ENCODE measurements at places on chromosomes 2 and 18.

DNA sequence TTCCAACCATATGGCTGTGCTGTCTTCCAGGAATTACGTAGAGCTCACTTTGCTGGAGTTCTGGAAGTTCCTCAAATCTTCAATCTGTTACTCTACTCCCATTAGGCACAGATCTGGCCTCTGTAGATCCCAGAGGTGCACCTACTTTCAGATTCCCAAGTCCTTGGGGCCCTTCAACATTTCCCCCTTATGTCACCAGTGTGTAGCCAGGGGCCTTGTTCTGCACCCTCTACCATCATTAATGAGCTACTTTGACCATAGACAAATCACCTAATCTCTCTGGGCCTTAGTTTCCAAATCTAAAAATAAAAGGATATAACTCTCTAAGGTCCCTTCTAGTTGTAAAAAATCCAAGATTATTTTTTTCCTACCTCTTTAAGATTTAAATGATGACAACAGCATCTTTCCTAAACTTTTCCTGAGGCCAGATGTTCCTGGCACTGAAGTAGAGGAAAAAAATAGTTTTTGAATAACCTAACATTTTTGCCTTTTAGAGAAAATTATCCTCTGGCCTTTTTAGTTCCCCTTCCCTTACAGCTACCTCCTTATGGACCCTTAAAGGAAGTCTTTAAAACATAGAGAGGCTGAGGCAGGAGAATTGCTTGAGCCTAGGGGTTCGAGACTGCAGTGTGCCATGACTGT lies 31.0 kb upstream of the WIPF1 start:
- DNase-seq, result no peak

- no peak for DNase-seq
Observed at GRCh38 chr2:162166745-162167144, 14.7 kb upstream of the GCG start.

DNA sequence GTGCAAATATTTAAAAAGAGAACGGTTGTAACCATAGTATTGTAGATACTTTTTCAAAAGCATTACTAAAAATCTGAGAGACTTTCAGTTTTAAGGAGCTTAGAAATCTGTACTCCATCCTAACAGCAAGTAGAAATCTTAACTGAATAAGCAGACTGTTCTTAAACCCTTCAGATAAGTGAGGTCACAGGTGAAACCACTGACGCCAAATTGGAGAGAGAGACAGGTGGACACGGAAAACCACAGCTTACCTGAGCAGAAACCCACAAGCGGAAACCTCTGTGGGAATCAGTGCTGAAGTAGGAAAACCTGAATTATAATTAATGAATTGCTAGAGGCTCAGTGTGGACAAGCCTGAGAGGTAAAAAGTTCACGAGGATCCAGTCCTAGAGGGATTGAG lies 959.4 kb upstream of the CELF4 start:
- DNase-seq, result no peak

- DNase-seq, result no peak
Observed at GRCh38 chr18:44452346-44452745, 228.3 kb upstream of the SETBP1 start.

- no peak for DNase-seq
Observed at GRCh38 chr2:55431982-55432627, 12.4 kb upstream of the CCDC88A start.

- DNase-seq, result no peak
Observed at GRCh38 chr18:80105369-80106167, 3.5 kb upstream of the ADNP2 start.

DNA sequence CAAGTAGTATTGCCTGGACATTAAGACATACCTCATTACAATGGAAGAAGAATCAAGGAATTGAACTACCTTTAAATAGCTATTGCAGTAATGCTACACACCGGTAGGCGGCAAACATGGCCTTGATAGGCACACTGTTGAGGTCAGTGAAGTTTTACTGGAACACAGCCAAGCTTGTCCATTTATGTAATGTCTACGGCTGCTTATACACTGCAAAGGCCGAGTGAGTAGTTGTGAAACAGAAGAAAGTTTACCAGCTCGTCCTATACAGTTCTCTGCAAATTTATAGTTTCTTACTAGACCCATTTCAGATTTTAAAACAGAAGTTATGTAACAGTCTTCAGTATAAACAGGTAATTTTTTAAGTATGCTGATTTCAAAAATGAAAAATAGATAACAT lies 38.8 kb downstream of the PPP4R1 start:
- peak; percentile 88 for DNase-seq

DNA sequence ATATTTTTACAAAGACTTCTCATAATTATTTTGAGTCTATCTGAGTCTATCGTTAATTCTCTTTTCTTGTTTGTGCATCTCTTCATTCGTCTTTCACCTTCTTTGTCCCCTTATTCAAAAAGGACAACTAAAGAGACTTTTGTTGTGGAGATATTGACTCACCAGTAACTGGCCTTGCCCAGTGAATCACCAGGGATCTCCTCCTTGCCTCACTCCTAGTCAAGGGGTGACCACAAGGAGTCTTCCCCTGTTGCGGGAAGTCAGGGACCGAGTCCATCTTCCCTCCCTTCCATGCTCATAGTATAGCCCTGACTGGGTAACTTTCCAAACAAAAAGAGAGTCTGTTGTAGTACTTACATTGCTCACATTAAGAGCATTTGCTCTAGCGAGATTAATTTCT lies 158.9 kb downstream of the NEB start:
- DNase-seq, result no peak

GRCh38 chr2:161571051-161571429 lies 53.2 kb upstream of the SLC4A10 start:
- no peak for DNase-seq

- DNase-seq, result no peak
Observed at GRCh38 chr18:69854455-69854854, 93.2 kb downstream of the CD226 start.

DNA sequence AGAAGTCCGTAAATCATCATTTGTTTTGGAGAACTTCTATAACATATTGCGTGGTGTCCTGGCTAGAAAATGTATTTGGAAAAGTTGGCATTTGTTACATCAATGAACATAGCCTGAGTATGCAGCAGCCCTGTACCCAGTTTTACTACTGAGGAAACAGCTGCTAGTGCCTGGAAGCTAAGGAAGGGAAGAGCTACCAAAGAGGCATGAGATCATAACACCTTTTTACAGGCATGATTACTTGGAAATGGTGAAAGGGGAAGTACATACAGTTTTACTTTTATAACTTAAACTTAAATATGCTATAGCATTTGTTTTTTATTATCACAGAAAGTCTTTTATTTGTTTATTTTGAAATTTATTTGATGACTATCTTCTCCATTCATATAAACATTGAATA lies 128.4 kb upstream of the MC4R start:
- DNase-seq, result no peak

- DNase-seq, result no peak
Observed at GRCh38 chr18:22688877-22689496, 244.1 kb upstream of the RBBP8 start.

GRCh38 chr2:236587861-236588815 lies 18.5 kb downstream of the ACKR3 start:
- no peak for DNase-seq

DNA sequence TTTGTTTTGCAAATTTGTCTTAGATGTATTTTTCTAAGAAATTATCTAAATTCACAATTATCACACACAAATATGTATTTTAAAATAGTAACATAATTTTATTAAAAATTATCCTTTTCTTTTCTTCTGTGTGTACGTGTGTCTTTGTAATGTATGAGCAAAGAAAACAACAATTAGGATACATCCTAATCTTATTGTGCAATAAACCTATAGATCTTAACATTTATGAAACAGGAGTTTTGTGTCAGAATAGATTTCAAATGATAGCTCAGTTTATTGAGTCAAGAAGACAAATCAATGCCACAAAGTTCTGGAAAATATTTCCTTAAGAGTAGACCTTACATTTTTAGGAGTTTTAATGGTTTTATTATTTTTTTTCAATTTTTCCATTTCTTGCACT lies 212.2 kb downstream of the KCNJ3 start:
- DNase-seq, result no peak

- DNase-seq, result peak; percentile 5
Observed at GRCh38 chr2:240060977-240061591, 7.8 kb upstream of the OR6B3 start.

DNA sequence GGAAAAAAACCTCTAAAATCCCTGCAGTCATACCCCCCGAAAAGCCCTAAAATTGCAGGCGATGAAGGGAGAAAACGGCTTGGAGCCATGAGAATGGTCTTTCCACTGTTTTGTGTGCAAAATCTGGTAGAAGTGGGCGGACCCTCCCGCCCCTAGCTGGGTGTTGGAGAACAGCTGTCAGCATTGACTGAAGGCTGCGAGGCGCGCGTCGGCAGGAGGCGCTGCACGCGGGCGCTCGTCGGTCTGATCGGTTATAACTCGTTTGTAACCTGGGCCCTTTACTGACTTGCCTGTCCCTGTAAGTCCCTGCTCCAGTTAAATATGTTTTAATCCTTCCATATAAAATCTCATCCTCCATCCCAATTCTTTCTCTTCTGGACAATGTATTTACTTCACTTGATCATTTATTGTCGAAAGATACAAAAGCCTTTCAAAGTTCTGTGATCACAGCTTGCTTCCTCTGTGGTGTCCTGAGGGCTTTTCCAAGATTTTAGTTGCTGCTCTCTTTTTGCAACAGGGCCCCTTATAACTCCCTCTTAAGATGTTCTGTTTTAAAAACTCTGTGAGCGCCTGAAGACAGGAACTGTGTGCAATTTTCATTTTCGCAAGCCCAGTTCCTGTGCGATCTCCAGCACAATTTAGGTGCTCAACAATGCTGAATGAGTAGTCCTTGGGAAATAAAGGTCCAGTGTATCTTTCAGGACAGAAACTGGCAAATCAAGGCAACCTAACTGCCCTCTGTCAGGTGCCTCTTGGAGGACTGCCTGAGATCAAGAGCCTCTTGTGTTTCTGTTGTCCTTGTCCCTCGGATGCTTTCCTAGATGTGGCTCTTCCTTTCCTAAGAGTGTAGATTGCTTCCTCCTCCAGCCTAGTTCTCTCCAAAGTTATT lies 918 bp upstream of the HNRNPLL start:
- no peak for DNase-seq

DNA sequence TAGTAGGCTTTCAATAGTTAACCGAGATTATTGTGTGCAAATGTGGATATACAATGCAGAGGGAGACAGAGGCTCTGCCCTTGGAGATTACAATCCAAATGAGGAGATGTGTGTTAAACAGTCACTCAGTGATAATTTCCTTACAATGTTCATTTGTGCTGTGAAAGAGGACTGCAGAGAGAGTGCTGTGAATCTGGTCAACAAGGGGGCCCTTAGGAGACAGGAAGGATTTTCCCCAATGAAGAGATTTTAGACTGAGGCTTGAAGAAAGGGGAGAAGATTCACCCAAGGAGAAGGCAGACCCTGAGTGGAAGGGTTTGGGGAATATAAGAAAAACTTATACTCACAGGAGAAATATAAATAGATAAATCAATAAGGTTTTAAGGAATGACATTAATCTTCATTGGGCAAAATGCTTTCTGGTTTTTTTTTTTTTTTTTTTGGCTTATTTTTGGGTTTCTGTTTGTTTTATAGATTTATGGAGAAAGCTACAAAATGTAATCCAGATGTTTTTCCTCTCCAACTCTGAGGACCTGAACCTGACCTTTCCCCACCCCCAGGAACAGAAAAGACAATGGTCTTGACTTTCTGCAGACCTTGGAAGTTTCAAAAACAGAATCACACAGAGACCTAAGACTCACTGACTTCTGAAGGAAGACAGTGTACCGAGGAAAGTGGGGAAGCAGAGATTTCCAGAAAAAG lies 151.3 kb upstream of the SERPINE2 start:
- DNase-seq, result no peak

DNA sequence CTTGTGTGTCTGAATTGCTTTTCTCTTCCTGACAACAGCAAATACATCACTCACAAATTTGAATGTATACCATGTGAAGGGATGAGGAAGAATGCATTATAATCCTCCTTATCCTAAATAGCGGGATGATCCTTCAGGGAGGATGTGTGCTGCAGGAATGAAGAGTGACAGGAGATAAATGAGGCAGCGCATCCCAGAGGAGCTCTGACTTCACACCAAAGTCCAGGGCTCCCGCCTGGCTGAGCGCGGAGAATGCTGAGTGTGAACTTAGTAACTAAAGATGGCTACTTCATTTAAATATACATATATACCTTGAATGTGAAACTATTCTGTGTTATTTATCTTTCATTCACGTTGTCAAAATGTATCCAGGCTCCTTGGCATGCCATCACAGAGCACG lies 145.2 kb upstream of the TPO start:
- DNase-seq, result no peak

DNA sequence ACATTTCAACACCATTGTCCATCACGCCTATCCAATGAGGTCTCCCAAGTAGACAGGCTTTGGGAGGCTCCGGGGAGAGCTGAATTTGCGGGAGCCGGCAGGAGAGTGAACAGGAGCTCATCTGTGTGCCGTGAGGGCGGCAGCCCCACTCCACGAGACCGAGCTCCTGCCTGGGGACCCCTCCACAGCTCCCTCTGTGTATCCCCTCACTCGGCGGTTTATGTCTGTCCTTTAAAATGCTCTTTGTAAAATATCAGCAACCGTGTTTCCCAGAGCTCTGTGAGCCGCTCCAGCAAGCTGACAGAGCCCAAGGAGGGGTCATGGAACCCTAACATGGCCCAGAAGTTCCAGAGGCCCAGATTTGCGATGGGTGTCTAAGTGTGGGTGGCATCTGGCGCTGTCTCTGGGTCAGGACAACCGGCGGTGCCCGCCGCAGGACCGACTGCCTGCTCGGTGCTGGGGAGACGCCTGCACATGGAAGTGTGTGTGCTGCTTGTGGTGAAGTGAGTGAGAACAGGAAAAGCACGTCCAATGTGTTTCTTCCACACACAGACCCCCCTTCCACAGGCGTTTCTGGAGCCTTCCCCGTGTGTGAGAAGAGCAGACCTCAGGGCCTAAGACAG lies 34.8 kb downstream of the SLC66A2 start:
- no peak for DNase-seq

DNA sequence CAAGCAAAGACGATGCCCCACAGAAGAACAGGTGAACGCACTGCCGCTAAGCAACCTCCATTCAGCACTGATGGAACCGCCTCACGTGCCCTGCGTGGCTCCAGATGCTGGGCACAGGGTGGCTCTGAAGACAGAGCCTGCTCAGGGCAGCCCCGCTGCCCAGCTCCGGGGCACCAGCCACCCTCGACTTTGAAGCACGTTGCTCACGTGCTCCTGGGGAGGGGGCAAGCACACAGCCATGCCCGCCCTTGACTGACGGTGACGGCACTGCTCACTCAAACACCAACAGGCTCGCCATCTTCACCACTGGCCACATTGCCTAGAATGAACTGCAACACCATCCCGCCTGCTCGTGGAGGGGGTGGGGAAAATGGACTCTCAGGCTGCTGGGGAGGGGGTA lies 251.3 kb downstream of the HDAC4 start:
- DNase-seq, result no peak
